CD4-positive, CD25-positive, alpha-beta regulatory T cell (primary cell): ENCODE measurements at places on chromosomes 1 and 21. TPM values are rescaled to one million over a fixed set of nuclear protein-coding genes. Genes with fewer than 3 reads are reported as not detected.
A peak's percentile ranks its signal among the peaks of the same experiment; 100 is the strongest.

Gene C4BPA
- total RNA-seq: not detected

Gene SELP
- 12.1 TPM for total RNA-seq

DNA sequence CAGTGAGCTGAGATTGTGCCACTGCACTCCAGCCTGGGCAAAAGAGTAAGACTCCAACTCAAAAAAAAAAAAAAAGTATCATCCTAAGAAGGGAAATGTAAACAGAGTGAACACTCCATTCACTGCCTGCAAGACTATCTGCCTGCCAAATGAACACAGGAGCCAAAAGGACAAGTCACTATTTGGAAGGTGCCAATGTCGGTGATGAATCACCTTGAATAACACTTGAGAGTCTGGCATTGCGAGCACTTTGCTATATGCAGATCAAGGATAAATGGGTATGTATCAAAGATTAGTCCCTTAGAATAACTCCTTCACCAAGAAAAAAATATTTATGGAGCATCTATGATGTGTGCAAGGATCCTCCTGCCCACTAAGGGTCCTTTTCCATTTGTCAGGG, 6.6 kb downstream of the UBR4 start:
- H3K36me3 ChIP-seq: peaks cover 34% of the 10 kb centered on the region
- no peak for DNase-seq
- H3K4me1 ChIP-seq: peaks cover 47% of the 10 kb centered on the region
- no peak overlapping the region for H3K4me3 ChIP-seq
- H3K27me3 ChIP-seq: no peaks in the 10 kb centered on the region

GRCh38 chr21:33940164-33940880, 24.7 kb upstream of the ATP5PO start:
- peaks cover 35% of the 10 kb centered on the region for H3K36me3 ChIP-seq
- H3K4me3 ChIP-seq: no peak overlapping the region
- DNase-seq: no peak
- H3K27me3 ChIP-seq: no peaks in the 10 kb centered on the region

- no peaks in the 10 kb centered on the region for H3K27me3 ChIP-seq
- peak overlapping the region; percentile 72 for H3K4me3 ChIP-seq
- peak overlapping the region; percentile 86 for H3K27ac ChIP-seq
- no peaks in the 10 kb centered on the region for H3K36me3 ChIP-seq
- no peak for DNase-seq
Measured at GRCh38 chr21:17779980-17780379, 39.2 kb downstream of the C21orf91 start.

GRCh38 chr1:32115496-32115895, 7.6 kb downstream of the KPNA6 start:
- no peaks in the 10 kb centered on the region for H3K36me3 ChIP-seq
- no peak for DNase-seq
- no peak overlapping the region for H3K4me3 ChIP-seq
- H3K27me3 ChIP-seq: no peaks in the 10 kb centered on the region

- no peak overlapping the region for H3K27ac ChIP-seq
- H3K27me3 ChIP-seq: no peaks in the 10 kb centered on the region
- H3K4me1 ChIP-seq: no peaks in the 10 kb centered on the region
- no peak for DNase-seq
- H3K36me3 ChIP-seq: no peaks in the 10 kb centered on the region
Measured at GRCh38 chr1:48677306-48678287, 99.1 kb downstream of the BEND5 start.
